ENCODE measurements at places on chromosomes 5 and 9.

GRCh38 chr5:165015126-165015525, 1509.7 kb downstream of the MAT2B start:
- no peak for DNase-seq

DNA sequence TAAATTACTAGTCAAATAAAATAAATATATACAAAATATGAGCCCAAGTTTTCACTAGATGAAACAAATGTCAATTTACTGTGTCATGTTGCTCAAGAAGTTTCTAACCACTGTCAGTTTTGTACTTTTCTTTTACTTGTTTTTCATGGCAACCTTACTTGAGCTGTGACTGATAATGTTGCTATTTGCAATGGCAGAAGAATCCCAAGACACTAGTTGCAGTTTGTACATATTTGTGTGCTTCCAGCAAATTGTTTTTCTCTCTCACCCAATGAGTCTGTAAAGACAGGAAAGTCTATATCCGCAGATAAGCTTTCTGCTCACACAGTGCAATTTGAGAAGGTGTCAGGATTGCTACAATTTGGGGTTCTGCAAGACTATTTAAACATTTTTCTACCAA, 338.6 kb upstream of the PCSK5 start:
- no peak for DNase-seq

GRCh38 chr9:92971121-92971520, 23.8 kb downstream of the FGD3 start:
- DNase-seq = no peak

GRCh38 chr5:153489611-153490010, 859 bp upstream of the GRIA1 start:
- no peak for DNase-seq

DNA sequence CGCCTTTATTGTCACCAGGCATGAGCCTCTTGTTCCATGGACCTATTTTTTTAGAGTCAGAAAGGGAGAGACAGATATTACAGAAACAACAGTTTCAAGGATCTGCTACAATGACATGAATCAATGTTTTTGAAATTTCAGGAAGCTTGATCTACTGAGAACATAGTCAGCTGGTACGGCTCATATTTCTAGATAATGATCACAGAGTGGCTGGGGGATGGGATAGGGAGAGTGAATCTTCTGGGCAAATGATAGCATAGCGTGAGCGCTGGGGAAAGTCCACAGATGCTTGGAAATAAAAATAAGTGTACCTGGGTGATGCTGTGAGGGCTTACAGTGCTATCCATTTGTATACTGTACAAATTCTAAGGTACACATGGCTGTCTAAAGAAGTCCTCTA, 340.4 kb downstream of the EBF1 start:
- no peak for DNase-seq

GRCh38 chr5:58800861-58801540, 218.1 kb downstream of the RAB3C start:
- DNase-seq = no peak

Measured in lower leg skin (tissue), 4 donors.